ENCODE measurements at places on chromosomes 16 and 17.

- no peak overlapping the region for H3K4me3 ChIP-seq
- peaks cover 58% of the 10 kb centered on the region for H3K4me1 ChIP-seq
- H3K27me3 ChIP-seq: no peaks in the 10 kb centered on the region
Observed at GRCh38 chr16:22194707-22195444, 11.2 kb upstream of the EEF2K start.

DNA sequence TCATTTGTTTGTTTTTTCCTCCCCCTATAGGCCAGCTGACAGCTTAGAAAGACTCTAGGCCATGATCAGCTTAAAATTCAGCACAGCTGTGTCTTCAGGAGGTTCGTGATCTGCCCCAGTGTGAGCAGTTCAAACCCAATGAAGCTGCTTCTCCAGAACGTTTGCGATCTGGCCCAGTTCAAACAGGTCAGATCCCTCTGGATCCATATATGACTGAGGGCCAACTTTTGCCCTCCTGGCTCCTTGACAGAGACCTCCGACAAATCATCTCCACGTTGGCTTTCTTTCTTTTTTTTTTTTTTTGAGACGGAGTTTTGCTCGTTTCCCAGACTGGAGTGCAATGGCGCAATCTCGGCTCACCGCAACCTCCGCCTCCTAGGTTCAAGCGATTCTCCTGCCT lies 50.2 kb upstream of the ATF7IP2 start:
- no peaks in the 10 kb centered on the region for H3K4me1 ChIP-seq
- H3K27ac ChIP-seq: no peak overlapping the region
- H3K36me3 ChIP-seq: no peaks in the 10 kb centered on the region

- H3K36me3 ChIP-seq: no peaks in the 10 kb centered on the region
- no peak overlapping the region for H3K4me3 ChIP-seq
- no peaks in the 10 kb centered on the region for H3K4me1 ChIP-seq
- no peaks in the 10 kb centered on the region for H3K27me3 ChIP-seq
- no peak for DNase-seq
Observed at GRCh38 chr17:68562736-68563135, 38.4 kb downstream of the FAM20A start.

DNA sequence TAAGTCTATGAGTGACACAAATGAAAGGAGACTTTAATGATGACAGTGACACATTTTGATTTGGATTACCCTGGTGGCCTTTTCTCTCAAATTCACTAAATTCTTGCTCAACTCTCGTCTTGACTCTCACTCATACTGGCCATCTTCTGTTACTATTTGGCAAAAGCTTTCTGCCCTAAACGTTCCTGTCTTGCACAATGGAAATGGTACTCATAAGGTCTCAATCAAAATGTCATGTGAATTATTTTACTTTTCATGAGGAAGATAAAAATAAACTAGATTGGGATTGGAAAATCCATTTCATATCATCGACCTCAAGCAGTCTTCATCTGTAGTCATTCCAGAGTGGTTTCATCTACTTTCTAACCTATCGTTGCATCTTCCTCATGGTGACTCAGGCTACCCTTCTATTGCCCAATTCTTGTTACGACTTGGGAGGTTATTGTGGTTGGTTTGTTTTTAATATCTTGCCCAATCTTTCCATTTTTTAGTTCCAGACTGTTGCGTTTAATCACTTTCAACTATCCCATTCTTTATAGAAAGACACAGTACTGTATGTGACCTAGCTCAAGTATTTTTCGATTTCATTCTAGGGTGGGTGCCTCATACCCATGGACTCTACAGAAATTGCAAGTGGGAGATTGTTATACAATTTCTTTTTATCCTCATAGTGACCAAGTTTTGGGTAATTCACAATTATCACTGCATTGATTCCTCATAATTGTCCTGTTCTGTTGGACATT lies 317.2 kb upstream of the KCNJ16 start:
- no peaks in the 10 kb centered on the region for H3K36me3 ChIP-seq
- no peak overlapping the region for H3K27ac ChIP-seq
- H3K4me1 ChIP-seq: no peaks in the 10 kb centered on the region
- no peak for DNase-seq
- no peak overlapping the region for H3K4me3 ChIP-seq
- H3K27me3 ChIP-seq: peaks cover 7% of the 10 kb centered on the region

DNA sequence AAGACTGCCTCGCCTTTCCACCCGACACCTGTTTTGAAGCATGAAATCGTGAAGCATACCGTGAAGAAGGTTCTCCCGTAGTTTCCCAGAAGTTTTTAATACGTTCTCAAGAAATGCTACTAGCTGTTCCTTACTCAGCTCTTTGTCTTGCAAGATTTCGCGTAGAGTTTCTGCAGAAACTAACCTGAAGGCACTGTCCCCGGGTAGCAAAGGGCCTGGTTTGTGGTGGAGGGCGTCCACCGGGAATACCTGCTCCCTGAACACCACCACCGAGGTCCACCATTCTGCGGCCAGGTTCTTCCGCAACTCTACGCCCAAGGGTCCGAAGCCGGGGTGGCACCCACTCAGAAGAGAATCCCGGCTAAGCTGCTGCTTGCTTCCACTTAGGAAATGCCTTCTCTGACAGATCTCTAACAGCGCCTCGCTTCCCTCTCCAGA lies 487 bp downstream of the POLG2 start:
- peaks cover 68% of the 10 kb centered on the region for H3K4me1 ChIP-seq
- peak overlapping the region; percentile 78 for H3K4me3 ChIP-seq
- H3K27me3 ChIP-seq: no peaks in the 10 kb centered on the region
- no peak for DNase-seq
- H3K36me3 ChIP-seq: peaks cover 62% of the 10 kb centered on the region
- peak overlapping the region; percentile 94 for H3K27ac ChIP-seq

DNA sequence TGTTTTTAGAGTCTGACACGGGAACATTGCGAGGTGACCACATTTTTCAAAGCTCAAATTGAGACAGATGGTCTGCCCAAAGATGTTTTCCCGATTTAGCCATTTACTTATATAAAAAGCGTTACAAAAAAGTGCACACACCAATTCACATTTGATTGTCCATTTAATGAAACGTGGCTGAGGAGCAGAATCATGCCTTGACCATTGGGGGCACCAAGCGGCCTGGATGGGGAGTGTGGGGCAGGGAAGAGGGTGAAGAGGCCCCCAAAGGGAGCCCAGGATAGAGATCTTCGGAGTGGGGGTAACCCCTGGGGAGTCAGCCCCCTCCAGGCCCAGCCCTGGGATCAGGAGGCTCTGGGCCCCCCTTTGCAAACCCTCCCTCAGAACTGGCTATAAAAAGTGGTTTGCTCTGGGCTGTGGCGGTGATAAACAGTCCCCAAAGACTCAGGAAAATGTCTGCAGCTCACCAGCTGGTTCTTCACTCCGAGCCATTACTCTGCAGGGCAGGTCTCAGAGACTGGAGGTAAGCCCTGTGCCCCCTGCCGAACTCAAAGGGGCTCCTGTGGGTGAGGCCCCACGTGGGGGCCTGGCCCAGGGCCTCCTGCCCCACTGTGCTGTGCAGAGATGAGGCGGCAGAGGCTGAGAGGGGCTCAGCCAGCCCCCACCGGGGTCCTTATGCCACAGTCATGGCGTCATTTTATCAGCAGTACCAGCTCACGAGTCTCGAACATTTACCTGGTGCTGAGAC lies 105.9 kb upstream of the SEC14L1 start:
- H3K36me3 ChIP-seq: no peaks in the 10 kb centered on the region
- H3K27me3 ChIP-seq: no peaks in the 10 kb centered on the region
- no peak overlapping the region for H3K27ac ChIP-seq
- H3K4me1 ChIP-seq: peaks cover 13% of the 10 kb centered on the region

DNA sequence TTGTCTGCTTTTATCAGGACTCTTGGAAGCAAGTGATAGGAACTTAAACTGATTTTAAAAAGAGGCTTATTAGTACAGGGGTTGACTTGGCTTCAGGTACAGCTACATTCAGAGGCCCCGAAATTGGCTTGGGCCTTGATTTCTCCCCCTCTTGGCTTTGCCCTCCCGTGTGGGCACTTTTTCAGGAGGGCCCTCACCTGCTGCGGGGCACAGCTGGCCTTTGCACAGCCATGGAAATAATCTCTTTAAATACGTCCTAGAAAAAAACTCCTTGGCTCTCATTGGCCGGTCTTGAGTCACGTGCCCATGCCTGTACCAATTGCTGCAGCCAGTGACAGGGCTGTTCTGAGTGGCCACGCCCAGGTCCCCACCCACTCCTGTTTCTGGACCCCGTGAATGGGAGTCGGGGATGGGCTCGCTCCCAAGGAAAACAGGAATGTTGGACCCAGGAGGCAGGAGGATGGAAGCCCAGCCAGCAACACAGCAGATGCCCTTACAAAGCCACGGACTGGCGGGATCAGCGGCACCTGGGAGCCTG lies 15.0 kb downstream of the CA5A start:
- DNase-seq: no peak
- H3K4me1 ChIP-seq: peaks cover 10% of the 10 kb centered on the region
- no peaks in the 10 kb centered on the region for H3K36me3 ChIP-seq
- no peak overlapping the region for H3K27ac ChIP-seq
- H3K4me3 ChIP-seq: no peak overlapping the region

GRCh38 chr17:27569257-27569722 lies 61.7 kb upstream of the LGALS9 start:
- H3K27ac ChIP-seq: peak overlapping the region; percentile 69
- H3K27me3 ChIP-seq: no peaks in the 10 kb centered on the region
- no peaks in the 10 kb centered on the region for H3K36me3 ChIP-seq
- DNase-seq: peak; percentile 82
- H3K4me3 ChIP-seq: no peak overlapping the region

DNA sequence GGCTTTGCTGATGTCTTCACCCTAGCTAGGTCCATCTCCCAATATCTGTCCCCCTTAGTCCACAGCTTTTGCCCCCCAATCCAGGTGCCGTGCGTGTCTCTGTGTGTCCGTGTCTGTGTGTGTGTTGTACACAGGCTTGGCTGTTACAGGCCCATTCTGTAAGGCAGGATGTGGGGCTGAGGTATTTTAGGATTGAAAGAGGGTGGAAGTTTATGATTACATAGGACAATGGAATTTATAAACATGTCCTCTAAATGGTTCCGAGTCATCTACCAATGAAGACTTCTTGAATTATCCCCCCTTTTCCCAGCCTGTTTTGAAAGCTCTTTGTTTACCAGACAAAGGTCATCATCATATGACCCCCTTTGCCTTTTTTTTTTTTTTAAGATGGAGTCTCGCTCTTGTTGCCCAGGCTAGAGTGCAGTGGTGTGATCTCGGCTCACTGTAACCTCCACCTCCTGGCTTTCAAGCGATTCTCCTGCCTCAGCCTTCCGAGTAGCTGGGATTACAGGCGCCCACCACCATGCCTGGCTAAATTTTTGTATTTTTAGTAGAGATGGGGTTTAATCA lies 21.9 kb downstream of the ACE start:
- H3K4me1 ChIP-seq: no peaks in the 10 kb centered on the region
- no peaks in the 10 kb centered on the region for H3K27me3 ChIP-seq
- H3K27ac ChIP-seq: no peak overlapping the region
- DNase-seq: no peak

DNA sequence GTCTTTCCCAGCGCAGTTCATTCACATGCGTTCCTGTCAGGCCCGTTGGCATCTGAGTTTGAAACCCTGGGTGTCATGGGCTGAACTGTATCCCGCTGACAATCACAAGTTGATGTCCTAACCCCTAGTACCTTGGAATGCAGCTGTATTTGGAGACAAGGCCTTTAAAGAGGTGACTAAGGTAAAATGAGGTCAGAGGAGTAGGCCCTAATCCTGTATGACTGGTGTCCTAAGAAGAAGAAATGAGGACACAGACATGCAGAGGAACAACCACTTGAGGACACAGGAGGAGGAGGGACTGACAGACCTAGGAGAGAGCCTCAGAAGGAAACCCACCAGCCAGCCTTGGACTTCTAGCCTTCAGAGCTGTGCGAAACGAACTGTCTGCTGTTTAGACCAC lies 33.1 kb downstream of the TRPV2 start:
- H3K27me3 ChIP-seq: no peaks in the 10 kb centered on the region
- H3K36me3 ChIP-seq: peaks cover 80% of the 10 kb centered on the region
- peaks cover 59% of the 10 kb centered on the region for H3K4me1 ChIP-seq
- no peak overlapping the region for H3K27ac ChIP-seq

DNA sequence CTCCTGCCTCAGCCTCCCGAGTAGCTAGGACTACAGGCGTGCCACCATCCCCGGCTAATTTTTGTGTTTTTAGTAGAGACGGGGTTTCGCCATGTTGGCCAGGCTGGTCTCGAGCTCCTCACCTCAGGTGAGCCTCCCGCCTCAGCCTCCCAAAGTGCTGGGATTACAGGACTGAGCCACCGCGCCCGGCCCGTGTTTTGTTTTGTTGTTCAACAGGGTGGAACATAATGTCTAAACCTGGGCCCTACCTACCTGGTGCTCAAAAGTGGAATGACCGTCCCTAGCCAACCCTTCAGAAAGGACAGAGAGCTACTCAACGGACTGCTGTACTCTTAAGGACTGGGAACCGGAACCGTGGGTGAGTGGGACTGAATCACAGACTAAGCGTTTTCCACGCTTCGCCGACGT lies 772 bp upstream of the KIF22 start:
- peak overlapping the region; percentile 94 for H3K27ac ChIP-seq
- H3K36me3 ChIP-seq: no peaks in the 10 kb centered on the region
- peaks cover 67% of the 10 kb centered on the region for H3K4me1 ChIP-seq
- peak overlapping the region; percentile 42 for H3K4me3 ChIP-seq

DNA sequence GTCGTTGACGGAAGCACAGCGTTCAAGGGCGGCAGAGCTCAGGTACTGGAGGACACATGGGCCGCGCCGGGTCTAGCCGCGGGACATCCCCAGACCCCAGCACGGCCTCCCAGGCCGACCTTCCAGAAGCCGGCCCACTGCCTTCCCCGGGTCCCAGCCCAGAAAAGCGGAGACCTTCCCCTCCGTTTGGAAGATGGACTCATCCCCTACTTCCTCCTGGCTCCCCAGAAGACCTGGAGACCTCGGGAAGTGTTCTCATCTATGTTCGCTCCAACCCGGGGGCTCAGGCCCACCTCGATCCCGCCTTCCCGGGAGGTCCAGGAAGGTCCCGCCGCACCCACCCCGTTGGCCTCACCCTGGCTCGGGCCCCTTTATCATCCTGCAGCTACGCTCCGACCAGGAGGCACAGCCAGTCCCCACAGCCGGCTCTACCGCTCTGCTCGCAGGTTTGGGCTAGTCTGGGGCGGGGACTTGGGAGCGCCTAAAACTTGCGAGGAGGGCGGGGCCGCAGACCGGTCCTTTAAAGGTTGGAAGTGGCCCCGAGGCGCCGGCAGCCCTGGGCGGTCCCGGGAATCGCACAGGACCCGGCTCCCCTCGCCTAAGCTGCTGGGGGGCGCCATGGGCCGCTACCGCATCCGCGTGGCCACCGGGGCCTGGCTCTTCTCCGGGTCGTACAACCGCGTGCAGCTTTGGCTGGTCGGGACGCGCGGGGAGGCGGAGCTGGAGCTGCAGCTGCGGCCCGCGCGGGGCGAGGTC lies at the start of gene ALOX12:
Gene ALOX12 (plus strand): TSS at position 550 of the 756 bp plus-strand sequence. CDS start 69 bp downstream, at position 619.
- no peak for DNase-seq
- peaks cover 32% of the 10 kb centered on the region for H3K36me3 ChIP-seq
- peaks cover 16% of the 10 kb centered on the region for H3K4me1 ChIP-seq
- H3K27ac ChIP-seq: no peak within 1 kb of the TSS
- H3K4me3 ChIP-seq: peak within 1 kb of the TSS; percentile 19
- H3K27me3 ChIP-seq: no peaks in the 10 kb centered on the region

DNA sequence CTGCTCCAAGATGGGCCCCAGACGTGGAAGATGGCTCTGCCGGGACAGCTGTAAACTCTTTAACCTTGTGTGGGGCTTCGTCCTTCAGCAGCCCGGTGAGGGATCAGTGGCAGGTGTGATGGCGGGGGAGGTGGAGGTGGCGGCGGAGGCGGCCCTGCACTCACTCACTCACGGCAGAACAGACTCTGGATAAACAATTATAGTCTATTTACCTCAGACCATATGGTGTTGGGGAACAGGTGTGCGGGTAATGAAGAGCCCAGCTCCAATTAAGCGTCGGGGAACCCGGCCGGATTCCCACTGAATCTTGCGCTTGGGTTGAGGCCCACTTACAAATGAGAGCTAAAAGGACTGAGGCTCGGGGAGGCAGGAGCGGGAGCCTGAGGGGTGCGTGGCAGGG lies 104.3 kb upstream of the SDK2 start:
- H3K27me3 ChIP-seq: peaks cover 29% of the 10 kb centered on the region
- no peak overlapping the region for H3K4me3 ChIP-seq
- H3K27ac ChIP-seq: no peak overlapping the region
- H3K4me1 ChIP-seq: no peaks in the 10 kb centered on the region
